NCI-H510A treated with DMSO at 0.1 percent for 48 hours (cell line): ENCODE measurements at places on chromosomes 16 and 17.

- DNase-seq, result no peak
Observed at GRCh38 chr17:77345260-77345910, 204.6 kb downstream of the SEC14L1 start.

GRCh38 chr16:10940501-10941079, 1.7 kb downstream of the DEXI start:
- DNase-seq, result no peak

DNA sequence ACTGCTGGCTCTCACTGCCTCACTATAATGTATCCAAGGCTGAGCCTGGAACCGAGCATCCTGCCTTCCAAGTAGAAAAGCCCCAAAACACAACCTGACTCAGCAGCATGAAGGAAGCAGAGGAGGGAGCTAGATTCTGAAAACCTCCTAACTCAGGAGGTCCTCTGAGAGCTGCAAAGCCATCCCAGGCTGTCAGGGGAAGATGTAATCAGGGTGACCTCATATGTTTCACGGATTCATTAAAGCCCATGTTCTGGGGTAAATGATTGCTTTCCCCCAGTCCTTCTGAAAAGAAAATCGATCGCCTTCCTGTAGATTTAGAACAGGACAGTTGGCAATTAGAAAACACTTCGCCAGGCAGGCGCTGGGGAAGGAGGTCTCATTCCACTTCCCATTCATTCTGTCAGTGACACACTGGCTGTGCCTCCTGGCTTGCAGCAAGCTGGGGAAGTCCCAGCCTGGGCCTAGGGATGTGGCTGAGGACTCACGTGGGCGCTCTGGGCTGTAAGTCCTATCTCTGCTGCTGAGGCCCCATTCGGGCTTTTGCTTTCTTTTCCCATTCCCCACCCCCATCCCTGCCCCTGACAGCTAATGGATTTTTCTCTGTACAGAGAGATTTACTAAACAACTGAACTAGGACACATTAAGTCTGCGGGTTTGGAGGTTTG, 75.7 kb upstream of the TMEM132E start:
- no peak for DNase-seq

DNA sequence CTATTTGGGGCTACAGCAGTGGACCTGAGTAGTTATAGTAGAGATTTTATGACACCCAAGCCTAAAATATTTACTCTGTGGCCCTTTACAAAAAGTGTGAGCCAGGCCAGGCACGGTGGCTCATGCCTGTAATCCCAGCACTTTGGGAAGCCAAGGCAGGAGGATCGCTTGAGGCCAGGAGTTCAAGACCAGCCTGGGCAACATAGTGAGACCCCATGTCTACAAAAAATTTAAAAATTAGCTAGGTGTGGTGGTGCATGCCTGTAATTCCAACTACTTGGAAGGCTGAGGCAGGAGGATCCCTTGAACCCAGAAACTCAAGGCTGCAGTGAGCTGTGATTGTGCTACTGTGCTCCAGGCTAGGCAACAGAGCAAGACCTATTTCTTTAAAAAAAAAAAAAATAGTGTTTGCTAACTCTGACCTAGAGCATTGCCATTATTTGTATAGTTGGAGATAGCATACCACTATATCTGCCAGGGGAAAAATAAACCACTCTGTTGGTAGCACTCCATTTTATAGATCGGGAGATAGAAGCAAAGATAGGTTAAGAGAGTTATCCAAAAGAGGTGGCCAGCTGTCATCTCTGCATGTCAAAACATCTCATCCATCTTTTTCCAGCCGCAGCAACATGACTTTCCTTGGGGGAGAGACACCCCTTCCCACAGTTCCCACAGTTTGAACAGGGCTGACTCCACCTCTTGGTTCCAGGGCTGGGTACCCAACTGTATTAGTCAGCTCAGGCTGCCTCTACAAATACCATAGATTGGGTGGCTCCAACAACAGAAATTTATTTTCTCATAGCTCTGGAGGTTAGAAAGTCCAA, 3.0 kb upstream of the ITPRIPL2 start:
- DNase-seq, result no peak

DNA sequence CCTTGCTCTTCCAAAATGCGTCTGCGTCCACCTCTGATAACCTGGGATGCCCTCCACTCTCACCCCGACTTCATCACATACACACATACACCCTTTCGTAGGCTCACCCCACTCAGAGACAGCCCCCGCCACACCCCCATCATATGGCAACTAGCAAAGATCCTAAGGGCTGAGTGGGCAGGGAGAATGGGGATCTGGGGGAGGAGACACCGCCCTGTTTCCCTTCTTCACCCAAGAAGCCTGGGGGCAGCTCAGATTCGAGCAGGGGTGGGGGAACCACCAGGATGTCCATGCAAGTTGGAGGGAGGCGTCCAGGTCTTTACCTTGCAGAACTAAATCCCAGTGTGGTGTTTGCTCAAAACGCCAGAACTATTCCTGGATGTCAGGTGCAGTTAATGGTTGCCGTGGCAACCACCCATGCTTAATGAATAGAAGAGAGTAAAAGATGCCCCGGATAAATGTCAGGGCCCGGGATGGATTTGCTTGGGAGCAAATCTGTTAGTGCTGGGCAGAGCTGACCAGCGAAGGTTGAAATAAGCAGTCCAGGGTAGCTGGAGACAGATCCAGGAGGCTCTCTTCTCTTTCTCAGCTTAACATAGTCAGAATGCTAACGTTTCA, 72.8 kb downstream of the CACNG3 start:
- DNase-seq, result no peak

DNA sequence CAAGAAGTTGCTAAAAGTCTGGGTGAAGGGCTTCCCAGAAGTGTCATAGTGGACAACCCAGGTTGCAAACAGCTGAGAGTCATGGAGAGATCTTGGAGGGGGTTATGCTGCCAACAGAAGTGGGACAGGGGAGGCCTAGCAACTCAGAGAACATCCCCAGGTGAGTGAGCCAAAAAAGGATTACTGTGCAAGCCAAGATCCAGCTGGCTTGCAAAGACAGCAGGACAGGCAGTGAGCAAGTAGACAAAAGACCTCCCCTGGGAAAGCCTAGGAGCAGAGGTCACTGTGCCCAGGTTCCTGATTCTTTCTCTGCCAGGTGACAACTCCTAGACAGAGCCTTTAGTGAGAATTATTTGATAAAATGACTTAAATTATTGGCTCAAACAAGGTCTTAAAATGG, 9.5 kb upstream of the LONP2 start:
- DNase-seq, result no peak
